ENCODE measurements at places on chromosomes 5 and 9. TPM values are rescaled to one million over a fixed set of nuclear protein-coding genes. Genes with fewer than 3 reads are reported as not detected.

The LCNL1 gene
- 3.5 TPM for total RNA-seq

The DNM1 gene
- 36.1 TPM for total RNA-seq

The PKD2L2 gene
- total RNA-seq = not detected

The FAM120AOS gene
- 42.5 TPM for total RNA-seq

The BTNL8 gene
- total RNA-seq = not detected

The NR6A1 gene
- total RNA-seq = under 0.01 TPM

The ARHGEF28 gene
- 40.2 TPM for total RNA-seq

The MYMK gene
- not detected for total RNA-seq

The ELP1 gene
- 31.2 TPM for total RNA-seq

The SLC44A1 gene
- total RNA-seq = 22.5 TPM

The REXO4 gene
- 10.0 TPM for total RNA-seq

The SLC36A2 gene
- not detected for total RNA-seq

The SLC25A48 gene
- total RNA-seq = not detected

The CCDC69 gene
- total RNA-seq = 3.2 TPM

The SPINK4 gene
- not detected for total RNA-seq

The SHROOM1 gene
- 6.5 TPM for total RNA-seq

The PCDHB4 gene
- under 0.01 TPM for total RNA-seq

The PPP1R26 gene
- 11.7 TPM for total RNA-seq

The OTULINL gene
- total RNA-seq = 19.6 TPM

The ADAMTSL1 gene
- total RNA-seq = 10.0 TPM

The SOWAHA gene
- under 0.01 TPM for total RNA-seq

The ZMAT2 gene
- total RNA-seq = 47.1 TPM

The SLC9A3 gene
- total RNA-seq = 0.97 TPM

The SLF1 gene
- 16.0 TPM for total RNA-seq

The COL27A1 gene
- 23.3 TPM for total RNA-seq

The C5orf52 gene
- total RNA-seq = not detected

The SLC27A6 gene
- 0.32 TPM for total RNA-seq

The SLC6A19 gene
- total RNA-seq = not detected

The TAF11L5 gene
- not detected for total RNA-seq

The GLDC gene
- total RNA-seq = 0.32 TPM
